SW480 (cell line): ENCODE measurements at places on chromosomes 7 and 10.
A peak's percentile ranks its signal among the peaks of the same experiment; 100 is the strongest.

- no peak for DNase-seq
Measured at GRCh38 chr7:123770378-123770777, 21.6 kb upstream of the WASL start.

- peak; percentile 69 for DNase-seq
Measured at GRCh38 chr10:18713077-18713476, 53.8 kb downstream of the ARL5B start.

GRCh38 chr10:71339796-71340589, 20.9 kb downstream of the SLC29A3 start:
- DNase-seq: peak; percentile 73

DNA sequence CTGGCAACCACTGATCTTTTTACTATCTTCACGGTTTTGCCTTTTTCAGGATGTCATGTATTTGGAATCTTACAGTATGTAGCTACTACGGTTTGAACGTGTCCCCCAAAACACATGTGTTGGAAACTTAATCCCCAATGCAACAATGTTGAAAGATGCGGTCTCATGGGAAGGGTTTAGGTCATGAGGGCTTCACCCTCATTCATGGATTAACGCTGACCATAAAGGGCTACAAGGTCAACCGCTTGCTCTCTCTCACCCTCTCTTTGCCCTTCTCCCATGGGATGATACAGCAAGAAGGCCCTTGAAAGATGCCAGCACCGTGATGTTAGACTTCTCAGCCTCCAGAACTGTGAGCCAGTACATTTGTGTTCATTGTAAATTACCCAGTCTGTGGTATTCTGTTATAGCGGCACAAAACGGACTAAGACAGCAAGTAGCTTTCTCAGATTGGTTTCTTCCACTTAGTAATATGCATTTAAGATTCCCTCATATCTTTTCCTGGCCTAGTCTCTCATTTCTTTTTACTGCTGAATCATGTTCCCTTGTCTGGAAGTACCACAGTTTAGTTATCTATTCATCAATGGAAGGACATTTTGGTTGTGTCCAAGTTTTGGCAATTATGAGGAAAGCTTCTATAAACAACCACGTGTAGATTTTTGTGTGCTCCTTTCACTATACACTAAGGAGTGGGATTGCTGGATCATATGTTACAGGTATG, 3.0 kb upstream of the CRYGN start:
- no peak for DNase-seq

DNA sequence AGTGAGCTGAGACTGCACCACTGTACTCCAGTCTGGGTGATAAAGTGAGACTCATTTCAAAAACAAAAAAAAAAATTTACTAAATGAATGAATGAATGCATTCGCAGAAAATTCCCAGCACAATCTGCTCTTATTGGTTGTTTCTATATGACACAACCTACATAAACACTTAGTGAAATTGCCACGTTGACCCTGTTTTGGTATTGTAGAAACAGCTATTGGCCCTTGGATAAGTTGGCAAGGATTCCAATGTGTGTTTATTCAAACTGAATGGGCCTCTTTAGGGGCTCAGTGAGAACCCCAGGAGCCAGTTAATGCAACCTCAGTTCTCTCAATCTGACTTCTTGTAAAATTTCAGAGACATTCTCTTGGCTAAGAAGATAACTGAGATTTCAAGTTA, 66.0 kb downstream of the HHEX start:
- no peak for DNase-seq

- DNase-seq: peak; percentile 56
Measured at GRCh38 chr7:2018569-2019460, 213.9 kb downstream of the MAD1L1 start.
